ENCODE measurements at places on chromosomes 1 and 21. TPM values are rescaled to one million over a fixed set of nuclear protein-coding genes. Genes with fewer than 3 reads are reported as not detected.

- H3K36me3 ChIP-seq = no peaks in the 10 kb centered on the region
- H3K27ac ChIP-seq = no peak overlapping the region
- peaks cover 9% of the 10 kb centered on the region for H3K4me1 ChIP-seq
- no peaks in the 10 kb centered on the region for H3K27me3 ChIP-seq
- DNase-seq = no peak
- no peak overlapping the region for H3K4me3 ChIP-seq
Observed at GRCh38 chr1:231774719-231775335, 148.2 kb downstream of the DISC1 start.

- H3K4me3 ChIP-seq = no peak overlapping the region
- no peaks in the 10 kb centered on the region for H3K4me1 ChIP-seq
- no peak for DNase-seq
- H3K27ac ChIP-seq = no peak overlapping the region
- peaks cover 8% of the 10 kb centered on the region for H3K27me3 ChIP-seq
Observed at GRCh38 chr21:42389449-42389835, 6.4 kb downstream of the TMPRSS3 start.

The FAAH gene
- 15.5 TPM for total RNA-seq

DNA sequence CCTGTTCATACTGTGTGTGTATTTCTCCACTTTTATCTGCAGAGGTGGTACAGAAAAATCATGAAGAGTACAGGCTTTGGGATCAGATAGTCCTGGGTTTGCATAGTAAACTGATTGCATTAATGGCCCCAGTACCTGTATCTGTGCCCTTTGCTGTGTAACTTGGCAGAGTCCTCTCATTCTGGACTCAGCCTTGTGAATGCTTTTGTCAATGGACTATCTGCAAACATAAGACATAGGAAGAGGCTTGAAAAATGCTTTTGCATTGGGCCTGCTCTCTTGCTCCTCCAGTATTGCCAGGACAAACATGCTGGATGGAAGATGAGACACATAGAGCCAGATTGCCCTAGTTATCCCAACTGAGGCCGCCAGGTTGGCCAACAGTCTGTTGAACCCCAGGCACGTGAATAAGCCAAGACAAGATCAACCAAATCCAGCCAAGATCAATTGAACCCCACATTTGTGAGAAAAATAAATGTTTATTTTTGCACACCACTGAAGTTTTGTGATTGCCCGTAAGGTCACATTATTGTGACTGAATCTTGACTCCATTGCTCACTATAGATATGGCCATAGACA lies 37.2 kb downstream of the ADCY10 start:
- no peaks in the 10 kb centered on the region for H3K4me1 ChIP-seq
- H3K36me3 ChIP-seq = no peaks in the 10 kb centered on the region
- no peak overlapping the region for H3K27ac ChIP-seq
- no peaks in the 10 kb centered on the region for H3K27me3 ChIP-seq
- DNase-seq = no peak
- H3K4me3 ChIP-seq = no peak overlapping the region

DNA sequence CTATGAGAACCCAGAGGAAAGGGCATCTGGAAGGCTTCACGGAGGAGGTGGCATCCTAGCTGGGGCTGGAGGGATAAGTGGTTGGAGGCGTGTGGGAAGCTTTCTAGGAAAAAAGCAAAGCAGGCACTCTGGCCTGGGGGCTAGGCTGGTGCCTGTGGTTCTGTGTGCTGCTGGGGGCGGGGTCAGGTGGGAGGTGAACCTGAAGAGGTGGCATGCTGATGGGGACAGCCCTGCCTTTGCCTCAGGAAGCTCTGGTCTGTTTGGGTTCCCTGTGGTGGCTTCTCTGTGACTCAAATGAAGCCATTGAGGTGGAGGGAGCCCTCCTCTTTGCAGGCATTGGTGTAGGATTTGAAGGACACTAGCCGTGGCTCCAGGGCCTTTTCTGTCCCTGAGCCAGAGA lies 221.6 kb upstream of the POU3F1 start:
- H3K4me1 ChIP-seq = no peaks in the 10 kb centered on the region
- no peak for DNase-seq
- no peaks in the 10 kb centered on the region for H3K36me3 ChIP-seq
- H3K4me3 ChIP-seq = no peak overlapping the region
- H3K27me3 ChIP-seq = peaks cover 6% of the 10 kb centered on the region

GRCh38 chr1:39149509-39149908 lies 55.0 kb upstream of the MACF1 start:
- no peaks in the 10 kb centered on the region for H3K4me1 ChIP-seq
- H3K27ac ChIP-seq = no peak overlapping the region
- H3K36me3 ChIP-seq = no peaks in the 10 kb centered on the region
- DNase-seq = no peak

The SLC45A3 gene
- total RNA-seq = 0.71 TPM

DNA sequence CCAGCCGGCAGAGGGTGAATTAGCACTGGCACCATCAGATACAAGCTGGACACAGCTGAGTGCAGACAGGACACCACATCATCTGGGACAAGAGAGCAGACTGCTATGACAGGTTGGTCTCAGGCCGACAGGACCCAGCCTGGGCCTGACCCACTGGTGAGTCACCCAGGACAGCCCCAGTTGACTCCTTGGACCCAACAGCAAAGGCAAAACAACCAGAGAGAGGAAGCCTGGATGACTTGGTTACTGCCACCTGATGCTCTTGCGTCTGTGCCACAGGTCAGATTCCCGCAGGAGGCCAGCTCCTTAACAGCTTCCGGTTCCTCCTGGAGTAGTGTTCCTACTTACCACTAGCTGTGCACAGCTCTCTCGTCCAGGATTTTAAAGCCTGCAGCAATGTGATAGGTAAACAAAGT lies 18.5 kb downstream of the CCN1 start:
- no peaks in the 10 kb centered on the region for H3K4me1 ChIP-seq
- H3K27ac ChIP-seq = peak overlapping the region; percentile 28
- H3K27me3 ChIP-seq = no peaks in the 10 kb centered on the region
- no peak overlapping the region for H3K4me3 ChIP-seq
- DNase-seq = no peak

- H3K27ac ChIP-seq = no peak overlapping the region
- no peak for DNase-seq
- H3K4me1 ChIP-seq = no peaks in the 10 kb centered on the region
- no peaks in the 10 kb centered on the region for H3K27me3 ChIP-seq
Observed at GRCh38 chr1:111454859-111455641, 5.8 kb downstream of the ATP5PB start.

- H3K4me3 ChIP-seq = no peak overlapping the region
- no peaks in the 10 kb centered on the region for H3K4me1 ChIP-seq
- DNase-seq = no peak
- no peaks in the 10 kb centered on the region for H3K36me3 ChIP-seq
- H3K27ac ChIP-seq = no peak overlapping the region
- H3K27me3 ChIP-seq = no peaks in the 10 kb centered on the region
Observed at GRCh38 chr1:70764747-70765146, 282.9 kb downstream of the PTGER3 start.

- no peaks in the 10 kb centered on the region for H3K36me3 ChIP-seq
- DNase-seq = no peak
- no peaks in the 10 kb centered on the region for H3K27me3 ChIP-seq
- H3K4me1 ChIP-seq = no peaks in the 10 kb centered on the region
- H3K4me3 ChIP-seq = no peak overlapping the region
- no peak overlapping the region for H3K27ac ChIP-seq
Observed at GRCh38 chr1:98387701-98388100, 273.8 kb upstream of the SNX7 start.

DNA sequence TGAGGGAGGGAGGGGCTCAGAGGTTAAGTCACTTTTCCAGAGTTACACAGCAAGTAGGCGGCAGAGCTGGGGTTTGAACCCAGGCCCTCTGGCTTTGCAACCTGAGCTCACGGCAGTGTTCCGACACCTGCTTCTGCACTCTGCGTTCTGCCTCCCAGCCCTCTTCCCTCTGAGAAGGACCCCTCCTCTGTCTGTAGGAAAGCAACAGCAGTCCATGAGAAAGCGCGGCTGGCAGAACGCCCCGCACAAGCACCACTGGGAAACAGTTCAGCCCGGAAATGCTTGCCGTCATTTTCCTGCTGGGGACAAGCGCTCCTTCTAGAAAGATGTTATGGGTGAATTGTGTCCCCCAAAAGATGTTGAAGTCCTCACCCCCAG lies 241.1 kb downstream of the NPHP4 start:
- H3K4me1 ChIP-seq = no peaks in the 10 kb centered on the region
- DNase-seq = peak; percentile 30
- H3K36me3 ChIP-seq = no peaks in the 10 kb centered on the region
- H3K27ac ChIP-seq = no peak overlapping the region

The PCBP3 gene
- total RNA-seq = 8.6 TPM

GRCh38 chr1:113732802-113733201 lies 26.5 kb downstream of the PHTF1 start:
- H3K36me3 ChIP-seq = peaks cover 10% of the 10 kb centered on the region
- no peak overlapping the region for H3K4me3 ChIP-seq
- DNase-seq = no peak
- no peaks in the 10 kb centered on the region for H3K27me3 ChIP-seq
- H3K4me1 ChIP-seq = no peaks in the 10 kb centered on the region

GRCh38 chr1:79588719-79589118 lies 582.2 kb upstream of the ADGRL4 start:
- no peaks in the 10 kb centered on the region for H3K36me3 ChIP-seq
- no peak overlapping the region for H3K27ac ChIP-seq
- H3K27me3 ChIP-seq = no peaks in the 10 kb centered on the region
- no peak overlapping the region for H3K4me3 ChIP-seq
- no peak for DNase-seq

DNA sequence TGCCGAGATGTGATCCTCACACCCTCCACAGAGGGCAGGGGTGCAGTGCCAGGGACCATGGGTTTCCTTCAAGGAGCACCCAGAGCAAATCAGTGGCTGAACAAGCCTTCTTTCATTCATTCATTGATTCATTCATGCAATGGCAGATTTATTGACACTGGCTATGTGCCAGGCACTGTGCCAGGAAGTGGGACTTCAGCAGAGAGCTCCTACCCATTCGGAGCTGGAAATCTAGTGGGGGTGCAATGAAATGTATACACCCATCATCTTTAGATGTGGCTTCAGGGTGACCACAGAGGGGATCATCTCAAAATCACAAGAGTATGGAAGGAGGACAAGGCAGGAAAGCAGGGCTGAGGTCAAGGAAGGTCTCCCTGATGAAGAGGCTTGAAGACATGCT lies 18.9 kb downstream of the SLC6A9 start:
- DNase-seq = no peak
- H3K36me3 ChIP-seq = no peaks in the 10 kb centered on the region
- no peaks in the 10 kb centered on the region for H3K4me1 ChIP-seq
- H3K27ac ChIP-seq = no peak overlapping the region
- no peak overlapping the region for H3K4me3 ChIP-seq
- H3K27me3 ChIP-seq = no peaks in the 10 kb centered on the region

GRCh38 chr1:47183308-47184089 lies 6.3 kb downstream of the PDZK1IP1 start:
- no peak overlapping the region for H3K27ac ChIP-seq
- no peaks in the 10 kb centered on the region for H3K27me3 ChIP-seq
- H3K36me3 ChIP-seq = no peaks in the 10 kb centered on the region
- no peak for DNase-seq

The GPR153 gene
- total RNA-seq = 4.1 TPM

DNA sequence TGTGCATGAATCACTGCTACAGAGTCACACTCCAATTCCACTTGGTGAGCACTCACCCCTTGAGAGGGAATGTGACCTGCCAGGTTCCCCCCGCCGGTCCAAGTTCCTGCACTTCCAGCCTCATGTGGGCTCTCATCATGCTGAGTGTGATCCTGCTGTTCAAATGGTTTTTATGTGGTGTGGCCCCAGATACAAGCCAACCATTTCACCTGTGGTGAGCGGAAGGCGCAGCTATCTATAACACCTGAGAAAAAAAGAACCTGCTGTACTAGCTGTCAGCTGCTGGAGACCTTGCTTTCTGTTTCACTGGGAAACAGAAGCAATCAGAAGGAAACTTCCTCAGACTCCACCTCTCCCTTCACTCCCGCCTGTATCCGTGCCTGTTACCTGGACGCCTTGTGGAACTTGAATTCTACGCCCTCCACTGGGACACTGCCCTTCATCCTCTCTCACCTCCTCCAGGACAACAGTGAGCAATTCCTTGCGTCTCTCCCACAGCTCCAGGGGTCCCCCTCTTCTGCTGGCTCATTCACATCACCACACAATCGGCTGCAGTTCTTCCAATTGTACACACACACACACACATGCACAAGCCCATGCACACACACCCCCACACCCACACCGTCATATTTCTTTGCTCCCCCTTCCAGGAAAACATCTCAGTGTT lies 64.4 kb upstream of the RPL11 start:
- no peak overlapping the region for H3K27ac ChIP-seq
- H3K4me1 ChIP-seq = no peaks in the 10 kb centered on the region
- H3K4me3 ChIP-seq = no peak overlapping the region
- no peaks in the 10 kb centered on the region for H3K36me3 ChIP-seq
- H3K27me3 ChIP-seq = no peaks in the 10 kb centered on the region

GRCh38 chr1:118110580-118110979 lies 74.4 kb downstream of the SPAG17 start:
- H3K36me3 ChIP-seq = no peaks in the 10 kb centered on the region
- no peak overlapping the region for H3K4me3 ChIP-seq
- DNase-seq = no peak

GRCh38 chr1:17704176-17704575 lies 51.0 kb upstream of the ACTL8 start:
- no peaks in the 10 kb centered on the region for H3K36me3 ChIP-seq
- H3K27ac ChIP-seq = no peak overlapping the region
- no peak overlapping the region for H3K4me3 ChIP-seq

GRCh38 chr21:44085491-44086321 lies 21.5 kb upstream of the PWP2 start:
- peaks cover 53% of the 10 kb centered on the region for H3K36me3 ChIP-seq
- peaks cover 8% of the 10 kb centered on the region for H3K4me1 ChIP-seq
- no peak overlapping the region for H3K4me3 ChIP-seq
- DNase-seq = no peak
- peak overlapping the region; percentile 39 for H3K27ac ChIP-seq

GRCh38 chr1:216458812-216459211 lies 35.6 kb upstream of the USH2A start:
- H3K27ac ChIP-seq = no peak overlapping the region
- no peak overlapping the region for H3K4me3 ChIP-seq
- no peaks in the 10 kb centered on the region for H3K4me1 ChIP-seq
- H3K36me3 ChIP-seq = no peaks in the 10 kb centered on the region

DNA sequence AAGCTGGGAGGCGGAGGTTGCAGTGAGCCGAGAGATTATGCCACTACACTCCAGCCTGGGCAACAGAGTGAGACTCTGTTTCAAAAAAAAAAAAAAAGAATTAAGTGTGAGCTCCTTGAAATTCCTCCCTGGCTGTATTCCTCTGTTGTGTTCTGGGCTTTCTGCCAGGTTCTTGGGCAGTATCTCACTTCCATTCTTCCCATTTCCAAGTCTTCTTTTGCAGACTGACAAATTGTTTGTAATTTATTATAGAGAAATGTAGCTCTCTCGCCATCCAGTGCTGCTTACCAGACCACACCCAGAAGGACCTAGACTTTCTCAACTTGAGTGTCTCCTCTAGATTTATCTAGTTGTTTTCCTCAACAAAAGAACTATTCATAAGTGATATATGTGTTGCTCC lies 105.0 kb upstream of the ADGRL2 start:
- no peak overlapping the region for H3K4me3 ChIP-seq
- no peak for DNase-seq
- no peak overlapping the region for H3K27ac ChIP-seq
- no peaks in the 10 kb centered on the region for H3K4me1 ChIP-seq
- no peaks in the 10 kb centered on the region for H3K27me3 ChIP-seq

- H3K27me3 ChIP-seq = no peaks in the 10 kb centered on the region
- H3K27ac ChIP-seq = no peak overlapping the region
- no peaks in the 10 kb centered on the region for H3K4me1 ChIP-seq
- no peaks in the 10 kb centered on the region for H3K36me3 ChIP-seq
Observed at GRCh38 chr1:153202006-153202405, 1.2 kb upstream of the LELP1 start.

- no peak overlapping the region for H3K4me3 ChIP-seq
- no peak overlapping the region for H3K27ac ChIP-seq
- no peaks in the 10 kb centered on the region for H3K27me3 ChIP-seq
- no peak for DNase-seq
- H3K4me1 ChIP-seq = no peaks in the 10 kb centered on the region
- no peaks in the 10 kb centered on the region for H3K36me3 ChIP-seq
Observed at GRCh38 chr1:226217273-226217672, 6.2 kb upstream of the MIXL1 start.

The ETV3L gene
- total RNA-seq = not detected

The BLACAT1 gene
- total RNA-seq = not detected
